Urinary bladder (tissue), 4 donors: ENCODE measurements at places on chromosomes 3 and 15. TPM values are rescaled to one million over a fixed set of nuclear protein-coding genes. Genes with fewer than 3 reads are reported as not detected.

DNA sequence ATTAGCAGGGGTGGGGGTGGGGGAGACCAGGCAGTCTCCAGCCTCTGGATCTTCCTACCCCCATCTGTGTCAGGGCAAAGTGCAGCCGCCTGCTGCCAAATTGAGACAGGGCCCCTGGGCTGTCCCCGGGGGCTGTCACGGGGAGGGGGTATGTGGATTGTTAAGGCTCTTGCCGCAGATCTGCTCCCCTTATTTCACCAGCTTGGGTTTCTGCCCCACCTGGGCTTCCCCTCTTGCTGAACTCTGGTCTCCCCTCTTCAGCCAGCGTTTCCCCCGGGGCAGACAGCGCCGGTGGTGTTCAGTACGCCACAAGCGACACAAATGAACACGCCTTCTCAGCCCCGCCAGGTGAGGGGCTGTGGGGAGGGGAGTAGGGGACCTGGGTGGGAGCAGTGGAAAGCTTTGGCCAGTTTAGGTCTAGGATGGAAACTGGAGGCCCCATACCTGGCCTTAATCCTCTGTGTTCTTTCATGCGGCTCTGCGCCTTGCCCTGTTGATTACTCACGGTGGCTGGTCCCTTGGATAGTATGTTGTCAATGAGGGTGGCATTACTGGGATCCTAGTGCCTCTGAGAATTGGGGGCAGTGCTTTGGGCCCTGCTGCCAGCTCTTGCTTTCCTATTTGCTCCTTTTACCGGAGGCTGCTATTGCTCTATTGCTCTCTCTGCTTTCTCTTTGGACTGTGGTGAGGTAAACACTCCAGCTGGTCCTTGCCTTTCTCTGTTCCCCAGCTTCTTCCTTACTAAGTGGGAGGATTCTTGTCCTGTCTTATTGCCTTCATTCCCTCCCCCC is 1.7 kb downstream of the EIF4G1 start:
- DNase-seq = no peak

DNA sequence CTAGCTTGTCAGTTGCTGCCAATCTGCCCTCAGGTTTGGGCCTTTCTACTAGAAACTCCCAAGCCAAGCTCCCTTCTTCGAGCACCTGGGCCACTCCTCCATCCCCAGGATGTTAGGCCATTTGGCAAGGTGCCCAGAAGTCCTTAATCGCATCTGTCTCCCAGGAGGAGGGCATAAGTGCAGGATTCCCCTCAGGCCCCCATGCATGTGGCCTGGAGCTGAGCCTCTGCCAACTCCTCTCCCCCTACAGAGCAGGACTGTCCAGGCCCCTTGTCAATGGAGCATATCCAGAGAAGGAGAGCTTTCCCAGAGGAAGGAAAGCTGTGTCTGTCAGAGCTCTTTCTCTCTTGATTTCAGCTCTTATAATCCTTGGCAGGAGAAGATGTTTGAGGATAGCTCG is 182.6 kb upstream of the ROPN1 start:
- no peak for DNase-seq

DNA sequence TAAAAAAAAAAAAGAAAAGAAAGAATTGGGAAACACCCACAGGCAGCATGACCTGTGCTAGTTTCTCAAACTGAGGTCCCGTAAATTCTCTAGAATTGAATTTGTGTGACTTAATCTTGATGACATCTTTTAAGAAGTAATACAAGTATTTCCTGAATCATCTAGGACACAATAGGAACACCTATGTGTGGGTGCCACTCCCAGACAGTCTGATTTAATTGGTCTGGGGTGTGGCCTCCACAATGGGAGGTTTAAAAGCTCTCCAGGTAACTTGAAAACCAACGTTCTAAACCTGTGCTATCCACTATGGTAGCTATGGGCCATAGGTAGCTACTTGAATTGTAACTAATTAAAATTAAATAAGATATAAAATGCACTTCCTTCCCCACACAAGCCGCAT is 28.1 kb downstream of the CFAP92 start:
- no peak for DNase-seq

GRCh38 chr3:107432646-107433045 is 55.4 kb downstream of the CCDC54 start:
- DNase-seq = no peak

GRCh38 chr15:50496692-50497091 is 49.8 kb downstream of the USP50 start:
- DNase-seq = no peak

Gene MGLL
- 23.4 TPM for total RNA-seq

DNA sequence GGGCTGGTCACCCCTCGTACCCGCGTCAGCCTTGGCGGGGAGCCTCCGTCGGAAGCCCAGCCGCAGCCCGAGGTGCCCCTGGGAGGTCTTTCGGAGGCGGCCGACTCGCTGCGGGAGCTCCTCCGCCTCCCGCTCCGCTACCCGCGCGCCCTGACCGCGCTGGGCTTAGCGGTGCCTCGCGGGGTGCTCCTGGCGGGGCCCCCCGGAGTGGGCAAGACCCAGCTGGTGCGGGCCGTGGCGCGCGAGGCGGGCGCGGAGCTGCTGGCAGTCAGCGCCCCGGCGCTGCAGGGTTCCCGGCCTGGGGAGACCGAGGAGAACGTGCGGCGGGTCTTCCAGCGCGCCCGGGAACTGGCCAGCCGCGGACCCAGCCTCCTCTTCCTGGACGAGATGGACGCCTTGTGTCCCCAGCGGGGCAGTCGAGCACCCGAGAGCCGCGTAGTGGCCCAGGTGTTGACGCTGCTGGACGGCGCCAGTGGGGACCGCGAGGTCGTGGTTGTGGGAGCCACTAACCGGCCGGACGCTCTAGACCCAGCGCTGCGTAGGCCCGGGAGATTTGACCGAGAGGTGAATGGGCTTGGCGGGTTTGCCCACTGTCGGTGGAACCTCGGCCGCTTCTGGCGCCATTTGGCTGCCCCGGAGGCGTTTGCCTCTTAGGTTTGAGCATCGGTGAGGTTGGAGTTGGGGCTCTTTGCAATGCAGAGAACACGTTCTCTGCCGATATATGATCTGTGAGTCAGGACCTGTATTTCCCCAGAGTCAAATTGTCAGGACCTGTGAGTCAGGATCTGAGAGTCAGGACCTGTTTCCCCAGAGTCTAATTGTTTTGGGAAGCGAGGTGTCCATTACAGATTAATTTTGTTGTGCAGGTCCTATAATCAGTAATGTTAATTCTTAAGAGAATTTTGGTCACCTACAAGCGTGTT is 24.9 kb upstream of the GATM start:
- DNase-seq = no peak

- no peak for DNase-seq
Observed at GRCh38 chr3:21754839-21755238, 3.8 kb upstream of the ZNF385D start.

Gene NMNAT3
- total RNA-seq = 7.5 TPM

DNA sequence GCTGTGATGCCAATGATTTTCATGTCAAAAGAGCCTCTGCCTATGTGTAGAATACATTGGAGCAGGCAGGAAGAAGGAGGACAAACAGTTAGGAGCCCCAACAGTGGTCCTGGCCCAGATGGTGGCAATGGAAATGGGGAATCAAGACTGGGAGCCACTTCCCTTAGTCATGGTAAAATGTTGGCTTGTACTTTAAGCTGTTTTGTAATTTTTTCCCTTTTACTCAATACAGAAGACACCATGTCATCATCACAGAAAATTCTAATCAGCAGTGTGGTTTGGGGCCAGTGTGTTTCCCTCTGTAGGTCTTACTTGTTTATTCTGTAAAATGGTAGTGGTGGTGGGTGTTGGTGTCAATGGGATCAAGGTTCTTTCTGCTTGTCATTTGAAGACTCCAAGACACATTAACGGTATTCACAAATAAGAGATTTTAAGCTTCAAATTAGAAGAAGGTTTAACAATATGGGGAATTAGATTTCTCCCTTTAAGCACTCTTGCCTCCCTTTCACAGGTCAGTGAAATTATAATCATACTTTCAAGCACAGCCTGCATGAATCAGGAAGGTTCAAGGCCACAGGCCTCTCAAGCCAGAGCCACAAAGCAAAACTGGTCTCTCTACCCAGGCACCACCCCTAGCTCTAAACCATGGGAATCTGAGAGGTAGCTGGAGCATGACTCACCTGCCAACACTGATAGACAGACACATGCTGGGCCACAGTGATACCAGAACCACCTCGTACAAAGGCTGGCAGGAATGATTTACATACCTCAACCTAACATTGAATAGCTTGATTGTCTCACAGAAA is 24.9 kb downstream of the SIAH2 start:
- no peak for DNase-seq

DNA sequence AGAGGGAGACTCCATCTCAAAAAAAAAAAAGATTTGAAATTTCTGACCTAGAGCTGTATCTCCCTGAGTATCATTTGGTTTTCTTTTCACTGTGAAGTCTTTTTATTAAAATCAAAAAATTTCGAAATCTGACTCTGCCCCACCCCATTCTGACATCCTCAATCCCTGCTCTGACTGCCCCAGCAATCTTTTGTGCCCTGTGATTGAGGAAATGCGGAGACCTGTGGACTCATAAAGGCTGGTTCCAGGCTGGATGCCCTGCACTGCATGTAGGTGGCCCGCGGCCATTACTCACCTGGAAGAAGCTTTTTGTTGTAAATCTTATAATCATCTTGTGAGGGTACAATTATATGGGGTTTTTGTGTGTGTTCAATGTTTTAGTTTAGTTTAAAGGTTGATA is 147.3 kb upstream of the SEMA6D start:
- no peak for DNase-seq

DNA sequence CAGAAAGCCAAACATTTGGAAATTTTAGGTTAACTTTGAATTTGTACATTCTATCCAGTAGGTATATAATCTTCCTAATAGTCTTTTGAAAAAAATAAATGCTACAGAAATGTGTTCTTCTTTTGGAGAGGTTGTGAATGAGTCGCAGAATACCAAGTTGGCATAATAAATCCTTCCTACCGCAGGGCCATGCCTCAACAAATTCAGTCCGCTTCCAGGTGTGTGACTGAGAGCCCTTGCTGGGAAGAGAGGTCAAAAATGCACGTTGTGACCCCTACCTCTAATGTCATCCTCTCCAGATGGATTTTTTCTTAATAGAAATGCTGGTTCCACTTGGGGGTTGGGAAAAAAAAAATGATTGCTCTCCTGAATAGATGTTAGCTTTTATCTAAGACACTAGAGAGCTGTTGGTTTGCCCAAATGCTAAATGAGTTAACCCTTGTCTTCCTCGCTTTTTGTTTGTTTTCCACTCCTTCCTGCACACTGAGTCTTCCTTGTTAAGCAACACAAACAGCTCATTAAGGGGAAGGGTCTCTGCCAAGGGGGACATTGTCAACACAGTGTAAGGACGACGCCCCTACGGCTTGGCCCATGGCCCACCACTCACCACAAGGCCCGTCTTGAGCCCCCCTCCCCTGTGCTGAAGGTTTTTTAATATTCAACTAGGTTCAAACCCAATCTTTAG is 33.9 kb downstream of the RLBP1 start:
- no peak for DNase-seq

DNA sequence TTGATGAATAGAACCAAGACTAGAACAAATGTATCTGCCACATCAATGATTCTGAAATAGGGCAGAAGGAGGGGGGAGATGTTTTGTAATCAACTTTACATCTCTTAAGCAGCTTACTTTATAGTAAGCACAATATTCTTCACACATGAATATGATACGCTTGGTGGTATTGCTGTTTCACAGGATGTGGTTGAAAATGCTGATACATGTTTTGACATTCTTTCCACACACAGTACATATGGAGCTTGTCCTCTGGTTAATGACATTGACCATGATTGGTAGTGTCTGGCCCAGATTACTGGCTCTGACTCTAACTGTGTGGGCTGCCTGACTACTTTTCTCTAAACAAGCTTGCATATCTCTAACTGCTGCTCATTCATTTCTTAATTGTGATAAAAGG is 168.9 kb downstream of the KLHL25 start:
- DNase-seq = no peak

DNA sequence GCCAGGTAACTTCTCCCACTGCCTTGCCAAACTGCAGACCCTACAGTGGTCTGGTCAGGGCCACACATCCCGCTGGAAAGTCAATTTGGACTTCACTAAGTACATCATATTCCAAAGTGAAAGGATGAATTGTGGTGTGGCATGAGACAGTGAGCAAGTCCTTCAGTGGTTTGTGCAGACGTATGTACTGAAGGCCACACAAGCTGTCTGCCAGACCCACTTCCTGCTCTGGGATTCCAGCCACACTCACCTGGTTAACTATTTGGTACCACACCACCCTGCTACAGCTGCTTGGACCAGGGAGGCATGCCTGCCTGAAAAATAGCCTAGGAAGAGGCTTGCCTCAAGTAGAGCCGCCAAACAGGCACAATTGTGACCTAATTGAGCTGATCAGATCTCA is 94.1 kb upstream of the STRIT1 start:
- DNase-seq = no peak
